ENCODE measurements at places on chromosomes 7 and 10.

GRCh38 chr7:104914421-104914820 lies 99.6 kb upstream of the KMT2E start:
- no peak for DNase-seq

GRCh38 chr7:80026766-80027165 lies 107.9 kb upstream of the GNAI1 start:
- DNase-seq = no peak

DNA sequence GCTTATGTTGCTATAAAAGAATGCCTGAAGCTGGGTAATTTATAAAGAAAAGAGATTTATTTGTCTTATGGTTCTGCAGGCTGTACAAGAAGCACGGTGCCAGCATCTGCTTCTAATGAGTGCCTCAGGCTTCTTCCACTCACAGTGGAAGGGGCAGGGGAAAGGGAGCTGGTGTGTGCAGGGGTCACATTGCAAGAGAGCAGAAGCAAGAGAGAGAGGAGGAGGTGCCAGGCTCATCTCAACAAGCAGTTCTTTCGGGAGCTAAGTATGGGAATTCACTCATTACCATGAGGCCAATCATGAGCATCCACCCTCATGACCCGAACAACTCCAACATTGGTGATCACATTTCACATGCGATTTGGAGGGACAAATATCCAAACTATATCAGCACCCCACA lies 17.2 kb upstream of the SLK start:
- no peak for DNase-seq

GRCh38 chr10:71218046-71218650 lies 5.8 kb downstream of the UNC5B start:
- DNase-seq = no peak

GRCh38 chr10:71526653-71527052 lies 129.9 kb downstream of the CDH23 start:
- no peak for DNase-seq

DNA sequence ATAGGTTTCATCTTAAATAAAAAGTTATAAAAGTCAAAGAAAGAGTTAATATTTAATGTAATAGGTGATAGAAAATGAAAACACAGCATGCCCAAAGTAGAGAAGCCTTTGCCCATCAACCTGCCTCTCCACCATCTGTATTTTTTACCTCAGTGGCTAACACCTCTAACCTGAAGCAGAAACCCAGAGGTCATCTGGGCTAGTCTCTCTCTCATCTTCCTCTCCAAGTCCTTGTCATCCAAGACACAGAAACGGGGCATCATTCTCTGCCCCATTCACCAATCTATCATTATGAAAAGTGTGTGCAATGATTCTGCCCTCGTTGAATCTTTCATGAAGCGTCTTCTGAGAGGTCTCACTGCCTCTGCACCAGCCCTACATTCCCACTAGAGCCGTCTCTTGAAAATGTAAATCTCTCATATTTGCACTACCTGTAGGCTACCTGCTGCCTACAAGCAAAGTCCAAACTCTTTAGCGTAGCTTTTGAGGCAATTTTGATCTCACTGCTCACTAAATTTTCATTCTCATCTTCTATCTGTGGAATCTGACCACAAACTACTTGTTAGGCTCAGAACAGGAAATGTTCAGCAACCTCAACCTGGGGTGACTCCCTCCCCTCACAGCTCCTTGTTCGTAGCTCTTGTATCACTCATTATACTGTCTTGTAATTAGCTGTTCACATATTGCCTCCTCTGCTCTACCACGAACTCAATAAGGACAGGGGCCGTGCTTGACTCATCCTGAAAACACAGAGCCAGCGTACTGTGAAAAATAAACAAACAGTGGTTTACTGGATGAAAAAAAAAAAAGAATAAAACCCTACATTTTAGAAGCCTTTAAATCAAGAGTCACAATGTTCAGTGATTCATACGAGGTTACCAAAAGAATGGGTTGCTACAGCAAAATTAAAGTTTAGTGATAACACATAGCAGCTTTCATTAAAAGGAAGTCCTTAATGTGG lies 83.1 kb downstream of the CTNNA3 start:
- DNase-seq = no peak

- no peak for DNase-seq
Measured at GRCh38 chr7:88071994-88072714, 138.1 kb downstream of the ADAM22 start.

DNA sequence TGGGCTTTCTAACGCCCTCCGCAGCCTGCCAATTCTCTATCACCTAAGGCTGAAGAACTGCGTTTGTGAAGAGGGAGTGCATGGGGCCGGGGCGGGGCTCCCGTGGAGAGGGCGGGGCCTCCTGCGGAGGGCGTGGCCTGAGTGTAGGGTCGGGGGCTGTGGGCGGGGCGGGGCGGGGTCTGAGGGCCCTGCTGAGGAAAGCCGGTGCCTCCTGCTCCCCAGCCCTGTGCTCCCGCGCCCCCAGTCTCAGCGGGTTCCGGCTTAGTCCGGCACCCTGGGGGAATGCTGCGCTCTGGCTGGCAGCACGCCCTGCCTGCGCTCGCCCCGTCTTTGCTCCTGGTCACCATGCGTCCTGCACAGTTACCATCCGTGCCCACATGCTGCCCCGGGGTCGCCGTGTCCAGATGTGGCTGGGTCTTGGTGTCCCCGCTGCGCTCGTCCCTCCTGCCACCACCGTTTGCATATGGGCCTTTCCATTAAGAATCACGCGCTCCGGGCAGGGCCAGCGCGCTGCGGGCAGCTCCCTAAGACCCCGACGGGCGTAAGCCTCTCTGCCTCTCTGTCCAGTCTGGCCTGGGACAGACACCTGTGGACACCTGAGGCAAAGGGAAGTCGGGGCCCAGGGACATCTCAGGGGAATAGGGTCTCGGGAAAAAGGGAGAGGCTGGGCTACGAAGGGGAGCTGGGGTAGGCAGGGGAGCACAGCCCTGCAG lies 144.0 kb upstream of the RET start:
- DNase-seq = no peak

DNA sequence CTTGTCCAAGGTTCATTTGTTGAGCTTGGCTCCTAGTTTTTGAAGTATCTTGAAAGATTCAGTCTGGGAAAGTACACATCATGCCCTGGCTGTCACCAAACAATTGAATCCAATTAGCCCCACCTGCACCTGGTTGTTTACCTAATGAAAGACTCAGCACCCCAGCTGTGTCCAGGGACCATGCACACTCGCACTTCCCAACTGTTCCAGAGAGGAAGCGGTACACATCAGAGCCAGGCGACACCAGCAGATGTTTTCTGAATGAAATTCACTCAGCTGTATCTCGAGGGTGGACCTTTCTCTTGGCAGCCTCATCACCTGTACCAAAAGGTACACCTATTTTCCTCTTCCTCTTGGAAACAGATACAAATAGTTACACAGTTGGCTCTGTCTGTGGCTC lies 216.4 kb upstream of the LRGUK start:
- peak; percentile 27 for DNase-seq

DNA sequence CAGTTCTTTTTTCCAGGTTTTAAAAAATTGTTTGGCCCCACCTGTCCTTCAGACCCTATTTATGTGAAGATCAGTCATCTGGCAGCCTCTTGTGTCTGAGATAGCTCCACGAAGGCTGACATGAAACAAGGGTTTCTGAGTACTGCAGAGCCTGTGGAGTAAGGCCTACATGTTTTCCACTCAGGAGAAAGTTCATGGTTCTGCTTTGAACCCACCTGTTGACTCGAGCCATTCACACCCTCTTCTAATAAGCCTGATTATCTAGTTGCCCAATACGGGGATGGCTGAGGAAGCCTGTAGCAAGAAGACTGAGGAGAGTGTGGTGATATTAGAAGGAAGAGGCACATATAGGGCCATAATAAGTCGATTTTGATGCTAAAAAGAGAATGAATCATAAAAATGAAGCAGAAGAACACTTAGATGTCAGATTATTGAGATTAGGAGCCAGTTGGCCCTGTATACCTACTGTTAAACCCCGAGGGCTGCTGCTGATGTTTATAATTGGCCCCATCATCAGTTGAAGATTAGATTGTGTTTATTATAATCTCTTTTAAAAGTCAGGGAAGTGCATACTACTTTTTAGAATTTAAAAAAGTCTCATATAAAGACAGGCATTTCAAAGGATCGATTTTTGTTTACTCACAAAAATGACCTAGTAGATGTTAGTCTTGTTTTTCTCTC lies 109.4 kb downstream of the CDK14 start:
- DNase-seq = no peak

DNA sequence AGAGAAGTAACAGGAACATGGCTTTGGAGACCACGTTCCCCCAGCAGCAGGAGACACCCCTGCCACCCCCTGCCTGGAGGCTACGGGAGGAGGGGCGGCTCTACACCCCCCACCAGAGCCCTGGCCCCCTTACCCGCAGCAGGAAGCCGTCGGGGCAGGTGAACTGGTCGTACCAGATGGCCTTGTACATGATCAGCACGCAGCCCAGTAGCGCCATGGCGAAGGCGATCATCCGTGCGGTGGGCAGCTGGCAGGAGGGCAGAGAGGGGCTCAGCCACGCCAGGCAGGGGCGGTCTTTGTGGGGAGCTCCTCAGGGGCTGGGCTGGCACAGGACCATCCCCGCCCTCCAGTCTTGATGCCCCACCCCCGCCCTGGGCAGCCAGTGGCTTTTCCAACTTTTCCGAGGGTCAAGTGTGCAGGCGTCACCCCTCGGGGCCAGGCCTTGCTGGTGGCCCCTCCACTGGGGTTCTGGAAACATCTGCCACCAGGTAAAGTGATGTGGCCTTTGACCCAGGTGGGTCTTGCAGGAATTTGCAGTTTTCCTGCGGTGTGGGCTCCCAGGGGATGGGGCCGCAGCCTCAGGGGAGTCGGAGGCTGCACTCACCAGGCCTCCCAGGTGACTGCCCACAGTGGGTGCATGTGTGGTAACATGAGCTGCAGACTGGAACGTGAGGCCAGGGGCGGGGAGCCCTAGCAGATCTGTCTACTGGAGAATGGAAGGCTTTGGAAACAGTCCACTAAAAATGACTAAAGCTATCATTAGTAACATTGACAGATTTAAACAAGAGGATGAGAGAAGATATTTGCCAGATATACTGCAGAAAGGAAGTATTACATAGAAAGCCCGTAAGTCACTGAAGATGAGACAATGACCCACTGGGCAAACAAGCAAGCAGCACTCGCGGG lies 9.7 kb downstream of the CALY start:
- no peak for DNase-seq

DNA sequence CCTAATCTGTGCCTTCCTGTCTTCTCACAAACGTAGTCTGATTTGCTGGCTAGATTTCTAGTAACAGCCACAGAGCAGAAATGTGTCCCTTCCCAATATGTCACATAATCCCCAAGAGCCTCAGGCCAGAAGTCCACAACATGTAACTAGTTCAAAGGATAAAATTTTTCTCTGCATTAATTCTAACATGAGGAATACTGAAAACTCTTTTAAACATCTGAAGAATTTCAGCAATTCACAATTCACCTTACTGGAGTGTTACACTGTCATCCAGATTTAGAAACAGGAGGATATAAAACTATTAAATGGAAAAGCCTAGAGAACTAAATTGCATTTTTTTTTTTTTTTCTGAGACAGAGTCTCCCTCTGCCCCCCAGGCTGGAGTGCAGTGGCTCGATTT lies 2.5 kb upstream of the DDX56 start:
- DNase-seq = no peak

GRCh38 chr10:89535171-89536012 lies at the start of gene SLC16A12:
SLC16A12 (minus strand) TSS chr10:89535594; CDS start chr10:89462578, 73,016 bp downstream.
- no peak for DNase-seq

- peak; percentile 25 for DNase-seq
Measured at GRCh38 chr7:147245274-147245673, 1128.7 kb downstream of the CNTNAP2 start.

DNA sequence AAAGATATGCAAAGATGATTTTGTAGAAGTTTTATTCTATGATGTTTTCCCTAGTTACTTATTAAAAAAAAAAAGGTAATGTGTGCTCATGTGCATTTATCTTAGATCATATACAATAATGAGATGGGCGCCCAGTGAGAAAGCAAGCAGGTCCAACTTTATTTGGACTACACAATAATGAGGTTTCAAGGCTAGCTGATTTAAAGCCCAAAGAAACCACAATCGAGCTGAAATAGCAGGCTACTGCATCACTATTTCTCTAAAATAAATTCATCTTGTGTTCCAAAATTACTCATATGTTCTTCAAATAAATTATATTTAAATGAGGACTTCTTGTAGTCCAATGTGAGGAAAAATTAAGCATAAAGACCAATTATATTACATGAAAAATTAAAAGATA lies 110.1 kb downstream of the JMJD1C start:
- DNase-seq = no peak

- no peak for DNase-seq
Measured at GRCh38 chr7:148524479-148525224, 65.9 kb upstream of the C7orf33 start.

DNA sequence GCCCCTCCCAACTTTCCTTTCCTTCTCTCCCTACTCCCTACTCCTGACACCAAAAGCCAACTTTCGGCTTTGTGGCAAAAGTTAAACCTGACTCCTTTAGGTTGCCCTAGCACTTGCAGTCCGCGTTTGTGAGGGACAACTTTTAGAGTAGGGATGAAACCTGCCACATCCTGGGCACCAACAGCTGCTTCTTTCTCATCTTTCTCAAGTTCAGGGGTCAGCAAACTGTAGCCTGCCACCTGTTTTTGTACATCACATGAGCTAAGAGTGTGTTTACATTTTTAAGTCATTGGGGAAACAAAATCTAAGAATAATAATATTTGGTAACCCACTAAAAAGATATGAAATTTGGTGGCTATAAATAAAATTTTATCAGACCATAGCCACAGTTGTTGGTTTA lies 660.6 kb downstream of the KCNMA1 start:
- no peak for DNase-seq

- no peak for DNase-seq
Measured at GRCh38 chr10:127254276-127254675, 57.9 kb upstream of the INSYN2A start.

GRCh38 chr7:132403465-132404110 lies 172.7 kb downstream of the PLXNA4 start:
- no peak for DNase-seq

- DNase-seq = no peak
Measured at GRCh38 chr7:106986450-106986977, 58.0 kb upstream of the PRKAR2B start.

DNA sequence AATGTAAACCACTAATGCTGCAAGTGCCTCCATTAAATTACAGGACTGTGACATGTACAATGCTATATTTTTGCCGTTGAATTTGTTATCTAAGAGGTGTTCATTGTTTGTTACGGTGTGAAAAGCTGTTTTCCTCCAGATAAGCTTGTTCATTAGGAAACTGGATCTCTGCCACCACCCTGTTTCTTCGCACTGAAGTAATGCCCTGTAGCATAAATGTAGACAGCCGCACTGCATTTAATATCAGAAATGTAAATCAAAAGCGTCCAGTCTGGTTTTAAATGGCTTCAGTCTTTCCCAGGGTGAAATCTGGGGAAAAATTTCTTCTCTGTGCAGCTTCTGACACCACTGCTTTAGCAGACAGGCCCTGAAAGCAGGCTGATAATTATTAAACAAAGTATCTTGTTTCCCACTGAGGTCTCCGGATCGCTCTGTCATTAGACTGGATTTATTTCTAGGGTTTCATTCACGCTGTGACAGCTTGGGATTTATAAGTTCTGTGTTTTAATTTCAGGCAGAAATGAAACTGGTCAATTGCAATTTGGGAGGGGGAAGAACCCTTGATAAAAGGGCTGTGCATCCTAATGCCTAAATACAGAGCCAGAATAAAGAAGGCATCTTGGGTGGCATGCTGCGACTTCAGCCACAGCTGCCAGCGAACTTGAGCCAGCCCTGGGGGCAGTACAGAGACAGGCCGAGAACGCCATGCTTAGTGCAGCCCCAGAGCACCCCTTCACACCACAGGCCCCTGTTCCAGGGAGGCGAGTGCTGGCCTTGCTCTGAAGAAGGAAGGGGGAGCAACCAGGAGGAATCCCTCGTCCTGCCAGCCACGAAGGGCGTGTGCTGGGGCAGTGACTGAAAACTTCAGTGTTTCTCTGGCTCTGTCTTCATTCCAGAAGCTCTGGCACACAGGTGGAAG lies 547.7 kb upstream of the GALNT17 start:
- no peak for DNase-seq

GRCh38 chr10:132255489-132256344 lies 52.0 kb downstream of the STK32C start:
- DNase-seq = no peak
